ENCODE measurements at places on chromosomes 6 and 20.

GRCh38 chr20:63457737-63458136 lies 14.7 kb downstream of the KCNQ2 start:
- DNase-seq: no peak

DNA sequence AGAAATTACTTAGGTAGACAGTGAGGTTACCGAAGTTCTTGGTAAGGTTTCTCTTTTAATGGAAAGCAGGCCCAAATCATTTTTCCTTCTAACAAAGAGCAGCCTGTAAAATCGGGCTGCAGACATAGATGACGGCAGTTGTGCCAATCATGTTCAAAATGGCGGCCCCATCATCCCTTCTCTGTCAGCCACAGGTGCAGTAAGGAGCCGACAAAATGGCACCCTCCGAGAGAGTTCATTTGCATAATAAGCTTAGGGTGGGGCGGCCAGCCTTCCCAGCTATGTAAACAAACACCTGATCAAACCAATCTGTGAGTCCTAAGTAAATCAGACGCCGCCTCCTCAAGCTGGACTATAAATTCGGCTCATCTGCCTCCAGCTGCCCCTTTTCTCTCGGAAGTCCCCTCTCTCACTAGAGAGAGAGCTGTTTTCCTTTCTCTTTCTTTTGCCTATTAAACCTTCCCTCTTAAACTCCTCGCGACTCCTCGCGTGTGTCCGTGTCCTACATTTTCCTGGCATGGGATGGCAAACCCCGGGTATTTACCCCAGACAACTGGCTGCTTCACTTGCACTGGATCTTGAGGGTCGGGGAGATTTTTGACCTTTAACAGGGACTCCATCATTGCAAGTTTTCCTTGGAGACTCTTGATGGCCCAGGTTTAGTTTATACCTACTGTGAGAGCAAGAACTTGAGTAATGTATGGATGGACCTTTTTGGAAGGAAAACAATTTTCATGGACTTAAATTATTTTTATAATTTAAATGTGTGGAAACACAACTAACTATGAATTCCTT lies 8.9 kb upstream of the DDR1 start:
- DNase-seq: no peak

DNA sequence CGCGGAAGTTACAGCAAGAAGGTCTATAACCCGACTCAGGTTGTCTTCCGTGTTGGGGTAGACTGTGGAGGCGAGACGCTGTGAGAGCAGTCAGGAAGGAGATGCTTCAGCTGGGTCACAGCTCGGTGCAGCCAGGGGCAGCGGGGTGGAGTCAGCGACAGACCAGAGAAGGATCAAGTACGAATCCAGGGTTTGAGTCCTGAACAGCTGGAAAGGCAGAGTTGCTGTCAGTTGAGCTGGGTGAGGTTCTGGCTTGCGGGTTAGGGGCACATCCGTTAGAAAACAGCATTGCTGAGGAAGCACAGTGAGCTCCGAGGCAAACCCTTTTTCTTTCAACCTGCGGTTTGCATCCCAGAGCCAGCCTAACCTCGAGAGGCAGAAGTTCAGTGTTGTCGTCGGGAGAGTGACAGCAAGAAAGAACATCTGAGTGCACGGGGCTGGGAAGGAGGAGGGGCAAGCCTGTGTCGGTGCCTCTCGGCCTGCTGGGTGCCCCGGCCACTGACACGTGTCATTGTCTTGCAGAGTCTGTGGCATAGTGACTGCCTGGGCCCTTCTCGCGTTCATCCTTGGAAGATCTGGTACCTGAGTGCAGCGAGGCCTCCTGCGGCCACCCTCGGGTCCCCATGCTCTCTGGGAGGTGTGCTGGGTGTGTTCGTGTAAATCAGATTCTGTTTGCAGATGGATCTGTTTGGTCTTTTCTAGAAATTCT lies 20.0 kb downstream of the PNLDC1 start:
- no peak for DNase-seq

DNA sequence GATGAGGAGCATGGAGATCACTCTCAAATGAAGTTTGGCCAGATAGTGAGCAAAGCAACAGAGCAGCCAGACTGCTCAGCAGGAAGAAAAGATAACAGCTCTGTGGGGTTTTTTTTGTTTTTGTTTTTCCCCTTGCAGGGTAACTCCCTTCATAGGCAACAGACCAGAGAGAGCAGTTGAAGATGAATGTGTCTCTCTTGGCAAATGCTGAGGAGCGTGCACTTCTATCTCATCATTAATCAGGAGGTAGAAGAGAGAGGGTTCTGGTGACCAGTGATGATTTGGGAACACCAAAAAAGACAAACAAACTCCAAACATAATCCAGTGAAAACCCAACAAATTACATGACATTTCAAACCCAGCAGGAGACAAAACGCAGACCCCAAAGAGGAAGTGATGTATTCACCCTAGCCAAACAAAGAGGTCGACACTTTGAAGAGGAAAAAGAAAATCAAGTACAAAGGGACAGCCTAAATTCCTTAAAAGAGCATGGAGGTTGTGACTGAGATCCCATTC lies 66.2 kb upstream of the RREB1 start:
- DNase-seq: no peak

DNA sequence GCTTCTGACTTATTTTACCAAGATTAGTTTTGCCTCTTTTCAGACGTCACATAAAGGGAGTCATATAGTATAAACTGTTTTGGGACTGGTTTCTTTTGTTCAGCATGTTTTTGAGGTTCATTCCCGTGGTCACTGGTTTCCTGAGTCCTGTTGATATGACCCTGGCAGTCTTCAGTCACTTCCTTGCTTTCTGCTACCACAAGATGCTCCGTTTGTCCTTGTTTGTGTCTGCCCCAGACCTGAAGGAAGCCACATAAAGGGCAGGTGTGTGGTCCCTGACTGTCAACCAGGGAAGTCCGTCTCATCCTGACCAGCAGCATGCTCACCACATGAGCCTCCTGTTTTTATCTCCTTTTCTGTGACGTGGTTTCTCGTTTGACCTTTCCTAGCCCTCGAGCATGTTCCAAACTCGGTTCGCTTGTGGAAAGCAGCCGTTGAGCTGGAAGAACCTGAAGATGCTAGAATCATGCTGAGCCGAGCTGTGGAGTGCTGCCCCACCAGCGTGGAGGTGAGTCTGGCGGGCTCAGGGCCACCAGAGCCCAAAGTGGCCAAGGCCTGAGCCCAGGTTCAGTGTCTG lies 26.1 kb upstream of the C20orf204 start:
- DNase-seq: no peak

GRCh38 chr20:57553376-57554018 lies 7.4 kb upstream of the PCK1 start:
- no peak for DNase-seq

DNA sequence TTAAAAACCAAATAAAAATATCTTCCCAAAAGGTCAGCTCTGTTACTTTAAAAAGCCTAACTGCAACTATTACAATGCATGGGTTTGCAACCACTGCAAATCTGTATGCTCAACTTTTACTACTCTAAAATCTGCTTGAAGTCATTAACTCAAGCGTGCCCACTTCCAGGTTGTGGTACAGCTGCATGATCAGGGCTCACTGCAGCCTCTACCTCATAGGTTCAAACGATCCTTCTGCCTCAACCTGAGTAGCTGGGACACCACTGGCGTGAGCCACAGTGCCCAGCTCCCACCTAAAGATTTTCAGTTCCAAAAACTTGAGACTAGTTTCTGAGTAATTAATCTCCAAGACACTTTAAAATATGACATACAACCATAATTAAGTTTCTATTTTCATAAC lies 8.2 kb downstream of the DIDO1 start:
- DNase-seq: no peak

GRCh38 chr6:49552596-49552995 lies 2.1 kb downstream of the C6orf141 start:
- DNase-seq: no peak
